ENCODE measurements at places on chromosomes 6 and 20. TPM values are rescaled to one million over a fixed set of nuclear protein-coding genes. Genes with fewer than 3 reads are reported as not detected.

DDO gene
- 2.1 TPM for total RNA-seq

RALGAPB gene
- 21.6 TPM for total RNA-seq

ZNF133 gene
- total RNA-seq = 13.8 TPM

PET117 gene
- 13.5 TPM for total RNA-seq

CALHM6 gene
- total RNA-seq = not detected

EYS gene
- under 0.01 TPM for total RNA-seq

TRIM40 gene
- total RNA-seq = not detected

TSPO2 gene
- total RNA-seq = not detected

TAGAP gene
- total RNA-seq = not detected

COL19A1 gene
- not detected for total RNA-seq

LGSN gene
- not detected for total RNA-seq

PGC gene
- not detected for total RNA-seq

OOEP gene
- not detected for total RNA-seq

MYLK2 gene
- 0.18 TPM for total RNA-seq

ACTL10 gene
- total RNA-seq = 2.3 TPM

SLC17A4 gene
- total RNA-seq = not detected

All from myometrial cell (primary cell).